Activated gamma-delta T cell treated with anti-CD3 and anti-CD28 coated beads, Interleukin-2, amount 50 U/mL, for 16 hours (primary cell): ENCODE measurements at places on chromosomes 1 and 21.

DNA sequence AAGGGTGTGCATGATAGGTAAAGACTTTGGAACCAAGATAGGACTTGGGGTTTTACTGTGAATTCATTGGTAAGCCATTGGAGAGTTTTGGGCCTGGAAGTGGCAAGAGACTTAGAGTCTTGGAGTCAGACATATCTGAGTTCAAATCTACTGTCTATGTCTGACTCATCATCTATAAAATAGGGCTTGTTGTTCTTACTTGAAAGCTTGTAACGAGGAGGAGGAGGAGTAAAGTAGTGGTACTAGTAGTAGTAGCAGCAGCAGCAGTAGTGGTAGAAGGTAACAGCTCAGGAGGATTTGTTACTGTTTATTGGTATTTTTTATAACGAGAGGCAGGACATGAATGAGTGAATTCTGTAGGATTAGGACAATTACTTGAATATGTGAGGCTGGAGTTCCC lies 62.7 kb downstream of the CACHD1 start:
- no peak for DNase-seq

- no peak for DNase-seq
Observed at GRCh38 chr1:54335755-54336108, 70.5 kb downstream of the SSBP3 start.

GRCh38 chr21:17438635-17439034 lies 74.2 kb upstream of the CXADR start:
- no peak for DNase-seq

- DNase-seq, result no peak
Observed at GRCh38 chr1:170530972-170531757, 801 bp upstream of the GORAB start.

GRCh38 chr1:119884711-119885110 lies 11.6 kb downstream of the ADAM30 start:
- no peak for DNase-seq

DNA sequence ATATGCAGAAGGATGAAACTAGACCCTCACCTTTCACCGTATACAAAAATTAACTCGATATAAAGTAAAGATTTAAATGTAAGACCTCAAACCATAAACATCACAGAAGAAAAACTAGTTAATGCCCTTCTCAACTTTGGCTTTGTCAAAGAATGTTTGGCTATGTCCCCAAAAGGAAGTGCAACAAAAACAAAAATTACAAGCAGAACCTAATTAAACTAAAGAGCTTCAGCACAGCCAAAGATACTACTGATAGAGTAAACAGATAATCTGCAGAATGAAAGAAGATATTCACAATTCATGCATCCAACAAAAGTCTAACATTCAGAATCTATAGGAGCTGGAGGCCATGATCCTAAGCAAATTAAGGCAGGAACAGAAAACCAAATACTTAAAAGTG lies 824.6 kb upstream of the NEGR1 start:
- DNase-seq, result no peak

DNA sequence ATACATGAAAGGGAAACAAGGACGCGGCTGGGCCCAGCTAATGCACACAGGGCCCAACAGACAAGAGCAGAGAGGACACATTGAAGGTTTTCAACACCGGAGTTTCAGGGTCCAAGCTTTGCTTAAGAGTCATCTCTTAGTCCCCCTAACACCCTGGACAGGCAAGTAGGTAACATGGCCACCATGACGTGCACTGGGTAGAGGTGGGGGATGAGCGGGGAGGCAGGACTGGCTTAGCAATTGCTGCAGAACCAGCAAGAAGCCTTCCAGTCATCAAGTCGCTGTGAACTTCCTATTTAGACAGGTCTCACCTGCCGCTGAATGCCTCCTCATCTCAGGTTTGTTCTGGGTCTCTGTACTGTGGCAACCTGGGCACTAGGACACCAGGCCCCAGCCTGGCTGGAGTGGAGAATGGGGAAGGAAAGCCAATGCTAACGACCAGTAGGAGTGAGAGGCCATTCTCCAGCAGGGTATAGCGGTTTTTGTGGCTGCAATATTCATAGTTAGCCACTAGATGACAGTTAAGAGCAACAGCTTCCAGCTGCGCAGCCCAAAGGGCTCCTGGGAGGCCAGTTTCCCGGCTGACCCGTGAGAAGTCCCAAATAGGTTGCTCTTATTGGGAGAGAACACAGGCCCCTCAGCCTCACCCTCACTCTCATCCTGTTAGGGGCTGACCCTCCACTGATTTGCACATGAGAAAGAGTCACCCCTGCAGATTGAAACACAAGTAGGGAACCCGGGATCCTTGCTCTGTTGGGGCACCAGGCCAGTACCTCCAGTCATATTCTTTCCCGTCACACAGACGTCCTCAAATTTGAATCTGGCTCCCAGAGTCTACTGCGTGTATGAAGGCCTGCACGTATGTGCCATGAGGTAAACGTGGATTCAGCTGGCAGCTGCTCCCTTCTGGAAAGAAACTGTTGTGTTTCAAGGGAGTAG lies 6.0 kb upstream of the PIGC start:
- DNase-seq, result no peak

GRCh38 chr1:165854101-165854845 lies 26.9 kb downstream of the UCK2 start:
- DNase-seq, result no peak

DNA sequence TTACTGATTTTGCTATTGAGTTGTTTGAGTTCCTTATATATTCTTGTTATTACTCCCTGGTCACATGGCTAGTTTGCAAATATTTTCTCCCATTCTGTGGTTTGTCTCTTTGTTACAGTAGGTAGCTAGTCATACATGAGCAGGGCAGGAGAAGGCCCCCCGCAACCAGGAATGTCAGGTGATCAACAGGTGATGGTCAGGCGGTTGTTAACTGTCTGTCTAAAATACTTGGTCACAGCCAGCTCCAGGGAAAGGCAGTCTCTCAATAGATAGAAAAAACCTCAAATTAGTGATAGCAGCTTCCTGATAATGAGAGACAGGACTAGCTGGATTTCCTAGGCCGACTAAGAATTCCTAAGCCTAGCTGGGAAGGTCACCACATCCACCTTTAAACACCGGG lies 217.9 kb downstream of the RHOU start:
- no peak for DNase-seq

DNA sequence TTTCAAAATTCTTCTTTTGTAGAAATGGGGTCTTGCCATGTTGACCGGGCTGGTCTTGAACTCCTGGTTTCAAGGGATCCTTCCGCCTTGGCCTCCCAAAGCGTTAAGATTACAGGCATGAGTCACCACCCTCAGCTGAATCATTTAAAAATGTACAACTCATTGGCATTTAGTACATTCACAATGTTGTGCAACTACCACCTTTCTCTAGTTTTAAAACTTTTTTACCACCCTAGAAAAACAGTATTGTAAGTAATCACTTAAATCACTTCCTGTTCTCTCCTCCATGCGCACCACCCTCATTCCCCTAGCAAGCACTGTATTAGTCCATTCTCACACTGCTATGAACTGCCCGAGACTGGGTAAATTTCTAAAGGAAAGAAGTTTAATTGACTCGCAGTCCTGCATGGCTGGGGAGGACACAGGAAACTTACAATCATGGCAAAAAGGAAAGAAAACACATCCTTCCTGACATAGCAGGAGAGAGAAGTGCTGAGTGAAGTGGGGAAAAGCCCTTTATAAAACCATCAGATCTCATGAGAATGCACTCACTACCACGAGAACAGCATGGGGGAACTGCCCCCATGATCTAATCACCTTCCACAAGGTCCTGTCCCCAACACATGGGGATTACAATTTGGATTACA lies 14.4 kb upstream of the THEM5 start:
- DNase-seq, result no peak
